ENCODE measurements at places on chromosomes 6 and 20. TPM values are rescaled to one million over a fixed set of nuclear protein-coding genes. Genes with fewer than 3 reads are reported as not detected.

DNA sequence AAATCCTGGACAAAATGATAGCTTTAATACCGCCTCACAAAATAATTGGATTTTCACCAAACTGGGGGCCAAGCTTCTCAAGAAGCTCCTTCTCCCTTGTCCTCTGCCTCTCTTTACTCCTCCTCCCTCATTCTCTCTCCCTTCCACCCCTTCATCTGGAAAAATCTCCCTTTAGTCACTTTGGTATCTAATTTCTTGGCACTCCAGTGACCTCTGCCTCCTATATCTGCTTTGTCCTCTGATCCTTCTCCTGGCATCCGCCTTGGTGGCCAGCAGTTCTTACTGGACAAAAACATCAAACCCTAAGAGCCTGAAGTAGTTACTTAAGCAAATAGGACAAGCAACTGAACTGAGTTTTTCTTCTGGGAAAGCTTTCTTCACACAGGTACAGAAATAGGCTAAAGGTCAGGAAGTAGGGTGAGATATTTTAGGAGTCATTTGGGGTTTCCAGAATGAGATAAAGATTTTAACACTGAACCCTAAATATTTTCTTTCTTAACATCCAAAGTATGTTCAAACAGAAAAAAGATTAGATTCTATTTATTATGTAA lies 220.7 kb downstream of the ARHGAP18 start:
- H3K4me1 ChIP-seq = peaks cover 59% of the 10 kb centered on the region
- H3K27me3 ChIP-seq = no peaks in the 10 kb centered on the region
- no peaks in the 10 kb centered on the region for H3K36me3 ChIP-seq
- H3K4me3 ChIP-seq = 0 out of 2 replicates have a peak overlapping the region, but pooled peaks have one; percentile 14
- peak overlapping the region; percentile 100 for H3K27ac ChIP-seq
- DNase-seq = no peak

- H3K27ac ChIP-seq = no peak overlapping the region
- no peak overlapping the region for H3K4me3 ChIP-seq
- H3K4me1 ChIP-seq = no peaks in the 10 kb centered on the region
Observed at GRCh38 chr6:24982231-24982630, 46.5 kb upstream of the RIPOR2 start.

DNA sequence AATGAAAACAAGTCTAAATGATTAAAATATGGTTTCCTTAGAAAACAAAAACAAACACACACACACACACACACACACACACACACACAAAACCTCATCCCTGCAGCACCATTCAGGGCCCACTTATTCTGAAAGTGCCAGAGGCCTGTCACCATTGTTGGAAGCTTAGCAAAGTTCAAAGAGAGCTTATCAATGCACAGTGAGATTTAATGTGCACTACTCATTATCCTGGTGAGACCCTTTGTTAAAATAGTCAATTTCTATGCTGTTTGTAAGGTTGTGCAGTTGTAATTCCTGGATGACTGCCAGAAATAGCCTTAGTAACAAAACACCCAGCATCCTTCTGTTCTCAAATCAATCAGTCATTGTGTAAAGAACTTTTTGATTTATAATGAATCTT lies 482.9 kb downstream of the GRIK2 start:
- H3K4me3 ChIP-seq = no peak overlapping the region
- no peaks in the 10 kb centered on the region for H3K27me3 ChIP-seq
- no peaks in the 10 kb centered on the region for H3K36me3 ChIP-seq
- DNase-seq = no peak

C20orf202 gene
- not detected for total RNA-seq

CLVS2 gene
- total RNA-seq = not detected
